ENCODE measurements at places on chromosomes 13 and 19.
A peak's percentile ranks its signal among the peaks of the same experiment; 100 is the strongest.

DNA sequence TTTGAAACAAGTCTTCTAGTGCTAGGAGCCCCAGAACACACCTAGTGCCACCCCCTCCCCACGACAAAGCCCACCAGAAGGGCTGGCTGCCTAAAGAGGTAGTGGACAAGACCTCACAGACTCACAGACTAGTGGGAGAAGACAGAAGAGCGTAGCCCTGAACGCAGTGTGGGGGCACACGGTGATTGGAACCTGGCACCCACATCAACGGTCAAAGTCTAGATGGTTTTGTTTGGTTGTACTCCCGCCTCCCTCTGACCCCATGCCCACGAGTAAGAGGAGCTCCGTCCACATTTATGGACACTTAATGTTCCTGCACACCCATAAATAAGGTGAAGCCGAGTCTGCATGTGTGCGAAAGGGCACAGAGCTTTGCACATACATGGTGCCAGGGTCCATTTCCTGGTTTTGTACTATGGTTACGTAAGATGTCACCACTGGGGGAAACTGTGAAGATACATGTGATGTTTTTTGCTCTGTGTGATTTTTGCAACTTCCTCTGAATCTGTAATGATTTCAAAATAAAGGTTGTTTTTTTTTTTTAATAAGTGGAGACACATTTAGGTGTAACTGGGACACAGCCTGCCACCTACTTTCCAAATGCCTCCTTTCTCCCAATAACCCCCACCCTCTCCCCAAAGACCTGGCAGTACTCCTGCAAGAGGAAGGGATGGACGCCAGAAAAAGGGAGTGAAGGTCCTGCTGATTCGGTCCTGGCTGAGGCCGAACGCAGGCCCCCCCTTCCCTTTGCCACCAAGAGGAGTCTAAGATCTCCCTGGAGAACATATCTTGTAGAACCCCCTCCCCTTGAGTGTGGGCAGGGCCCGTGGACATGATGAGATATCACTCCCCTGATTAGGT lies 72.8 kb downstream of the GNG7 start:
- no peak for DNase-seq

DNA sequence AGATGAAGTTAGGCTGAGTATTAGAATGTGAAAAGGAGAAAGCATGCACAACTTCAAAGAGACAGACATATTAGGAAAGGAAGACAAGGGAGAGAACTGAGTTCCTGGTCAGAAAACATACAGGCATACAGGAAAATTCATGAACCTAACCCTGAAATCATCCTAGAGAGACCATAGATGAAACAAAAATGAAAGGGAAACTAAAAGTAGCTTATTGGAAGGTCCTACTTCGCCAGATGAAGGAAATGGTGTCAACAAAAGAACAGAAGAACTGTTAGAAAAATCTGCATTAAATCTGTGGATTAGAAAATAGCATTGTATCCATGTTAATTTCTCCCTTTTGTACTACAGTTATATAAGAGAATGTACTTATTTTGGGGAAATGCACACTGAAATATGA lies 169.0 kb upstream of the UFM1 start:
- DNase-seq = no peak

- no peak for DNase-seq
Observed at GRCh38 chr19:10074153-10074552, 12.0 kb upstream of the SHFL start.

DNA sequence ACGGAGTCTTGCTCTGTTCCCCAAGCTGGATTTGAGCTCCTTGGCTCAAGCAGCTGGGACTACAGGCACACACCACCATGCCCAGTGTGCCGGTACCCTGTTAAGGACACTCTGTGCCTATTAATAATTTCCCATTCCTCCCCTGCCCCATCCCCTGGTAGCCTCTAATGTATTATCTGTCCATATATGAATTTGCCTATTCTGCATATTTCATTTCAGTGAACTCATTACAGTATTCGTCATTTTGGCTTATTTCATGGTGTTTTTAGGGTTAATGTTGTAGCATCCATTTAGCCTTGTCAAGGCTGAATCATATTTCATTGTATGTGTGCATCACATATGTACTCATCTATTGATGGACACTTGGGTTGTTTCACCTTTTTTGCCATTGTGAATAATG lies 33.6 kb downstream of the SKA3 start:
- no peak for DNase-seq

DNA sequence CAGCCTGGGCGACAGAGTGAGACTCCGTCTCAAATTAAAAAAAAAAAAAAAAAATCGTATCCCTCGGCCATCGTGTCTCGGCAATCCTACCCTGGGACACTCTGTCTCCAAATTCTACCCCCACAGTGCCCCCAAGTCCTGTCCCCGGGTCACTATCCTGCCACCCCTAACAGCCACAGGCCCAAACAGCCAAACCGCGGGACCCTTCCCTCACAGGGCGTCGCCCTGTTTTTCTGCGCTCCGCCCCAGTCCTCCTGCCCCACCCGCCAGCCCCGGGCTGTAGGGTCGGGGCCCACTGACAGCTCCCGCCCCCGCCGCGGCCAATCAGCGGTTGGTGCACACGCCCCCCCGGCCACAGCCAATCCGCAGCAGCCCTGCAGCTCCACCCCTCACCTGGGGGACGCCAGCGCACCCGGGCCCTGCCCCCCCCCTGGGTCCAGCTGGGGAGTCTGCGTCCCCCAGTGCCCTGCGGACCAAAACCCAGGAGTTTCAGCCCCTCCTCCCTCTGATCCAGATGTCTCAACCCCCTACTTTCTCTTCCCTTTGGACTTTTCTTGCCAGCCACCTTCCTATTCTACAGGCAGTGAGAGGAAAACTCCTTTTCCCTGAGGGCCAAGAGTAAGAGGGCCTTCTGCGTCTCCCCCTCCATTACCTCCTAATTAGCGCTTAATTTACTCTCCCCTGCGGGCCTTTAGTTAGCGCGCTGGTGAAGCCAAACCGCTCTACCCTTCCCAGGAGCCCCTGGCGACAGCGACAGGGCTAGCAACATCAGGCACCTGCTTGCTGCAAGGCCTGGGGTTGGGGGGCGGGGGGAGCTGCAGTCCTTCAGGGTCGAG lies 1.5 kb upstream of the BCAT2 start:
- DNase-seq = peak; percentile 48

DNA sequence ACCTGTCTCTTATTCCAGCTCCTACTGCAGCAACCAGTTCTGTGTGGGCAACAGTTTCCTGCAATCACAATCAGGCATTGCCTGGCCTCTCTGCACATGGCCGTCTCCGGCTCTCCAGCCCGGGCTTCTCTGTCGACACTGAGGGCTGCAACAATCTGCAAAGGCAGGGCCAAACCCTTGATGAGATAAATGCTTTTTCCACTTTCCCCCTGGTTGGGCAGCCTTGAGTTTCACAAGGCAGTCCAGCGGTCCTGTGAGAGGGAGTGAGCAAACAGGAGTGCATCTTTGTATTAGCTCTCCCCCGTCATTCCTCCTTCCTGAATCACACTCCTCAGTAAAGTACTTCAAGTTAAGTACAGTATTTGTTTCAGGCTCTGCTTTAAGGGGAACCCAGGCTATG lies 40.7 kb upstream of the VWA8 start:
- peak; percentile 41 for DNase-seq

- peak; percentile 52 for DNase-seq
Observed at GRCh38 chr13:21670006-21670882, 629 bp upstream of the FGF9 start.

- no peak for DNase-seq
Observed at GRCh38 chr19:18429717-18430416, 8.1 kb downstream of the ISYNA1 start.

Measured in mesothelial cell of epicardium (in vitro differentiated cells).